ENCODE measurements at places on chromosomes 1 and 21. TPM values are rescaled to one million over a fixed set of nuclear protein-coding genes. Genes with fewer than 3 reads are reported as not detected.

RGS8 gene
- polyA plus RNA-seq, result 0.04 TPM

- no peak for DNase-seq
Observed at GRCh38 chr1:86852782-86853408, 61.0 kb downstream of the SELENOF start.

- peak; percentile 61 for DNase-seq
Observed at GRCh38 chr1:233033361-233033760, 83.0 kb downstream of the NTPCR start.

S100A2 gene
- 2.0 TPM for polyA plus RNA-seq

- no peak for DNase-seq
Observed at GRCh38 chr1:205983925-205984725, 19.1 kb downstream of the RAB7B start.

- peak; percentile 17 for DNase-seq
Observed at GRCh38 chr1:43530483-43531106, at the start of gene PTPRF. Gene PTPRF (plus strand): TSS chr1:43530883. CDS start chr1:43545076, 14,193 bp downstream.

SF3B4 gene
- 32.3 TPM for polyA plus RNA-seq

DNA sequence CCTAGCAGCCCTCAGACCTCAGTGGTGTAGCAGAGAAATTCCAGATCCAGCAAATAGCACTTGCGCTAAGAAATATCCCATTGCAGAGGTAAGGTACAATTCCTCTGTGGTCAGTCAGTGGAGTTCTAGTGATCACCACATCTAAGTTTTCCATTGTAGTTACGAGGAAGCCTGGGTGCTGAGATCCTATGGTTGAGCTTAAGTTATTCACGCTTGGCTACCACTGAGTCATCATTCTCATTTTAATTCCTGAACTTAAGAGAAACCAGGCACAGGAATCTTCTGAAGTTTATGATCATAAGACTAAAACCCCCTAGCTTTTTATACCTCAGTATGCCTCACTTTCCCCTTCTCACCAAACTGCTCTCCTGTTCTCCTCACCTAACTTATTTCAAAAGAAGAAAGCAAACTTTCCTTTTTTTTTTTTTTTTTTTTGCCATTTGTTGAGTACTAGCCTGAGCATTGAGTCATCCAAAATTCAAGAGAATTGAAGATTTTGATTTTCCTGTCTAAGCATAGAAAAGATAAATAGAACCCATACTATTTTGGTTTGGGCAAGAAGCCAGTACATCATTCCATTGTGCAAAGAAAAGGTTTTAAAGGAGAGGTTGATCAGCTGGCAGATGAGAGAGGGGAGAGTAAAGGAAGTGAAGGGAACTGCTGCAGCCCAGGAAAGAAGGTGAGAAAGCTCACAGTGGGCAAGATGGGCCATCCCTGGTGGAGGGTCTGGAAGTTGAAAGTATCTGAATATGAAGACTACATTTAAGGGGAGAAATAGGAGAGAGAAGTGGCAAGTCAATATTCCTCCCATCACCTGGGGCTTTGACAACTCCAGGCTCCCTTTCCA, 39.9 kb downstream of the SERBP1 start:
- DNase-seq, result no peak

DNA sequence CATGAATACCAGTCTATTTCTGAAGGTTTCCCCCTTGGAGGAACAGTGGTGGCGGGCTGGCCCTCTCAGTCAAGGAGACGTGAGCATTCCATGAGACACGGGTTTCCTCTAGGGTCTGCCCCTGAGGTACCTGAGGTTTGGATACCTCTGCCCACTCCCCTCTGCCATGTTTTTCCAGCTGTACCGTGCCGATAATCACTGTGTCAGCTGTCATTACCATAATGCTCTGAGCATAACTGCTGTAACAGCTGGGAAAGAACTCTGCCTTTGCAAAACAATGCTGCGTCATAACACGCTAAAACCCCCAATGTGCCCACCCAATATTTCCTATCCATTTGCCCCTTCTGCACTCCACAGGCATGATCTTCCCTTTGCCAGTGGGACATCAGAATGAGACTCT, 425.1 kb downstream of the KIF26B start:
- DNase-seq, result no peak

DNA sequence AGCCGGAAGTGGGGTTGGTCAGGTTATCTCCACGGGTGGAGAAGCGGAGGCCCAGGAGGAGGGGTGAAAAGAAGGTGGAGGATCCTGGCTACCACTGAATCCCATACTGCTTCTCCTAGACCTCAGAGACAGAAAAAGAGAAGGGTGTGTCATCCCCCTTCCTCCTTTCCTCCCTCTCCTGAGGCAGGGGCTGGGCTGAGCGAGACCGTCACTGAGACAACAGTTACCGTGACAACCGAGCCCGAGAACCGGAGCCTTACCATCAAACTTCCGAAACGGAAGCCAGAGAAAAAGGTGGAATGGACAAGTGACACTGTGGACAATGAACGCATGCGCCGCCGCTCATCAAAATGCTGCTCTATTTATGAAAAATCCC, 42.1 kb upstream of the NBPF3 start:
- no peak for DNase-seq

- peak; percentile 91 for DNase-seq
Observed at GRCh38 chr1:20792196-20792595, 5.1 kb upstream of the HP1BP3 start.

DNA sequence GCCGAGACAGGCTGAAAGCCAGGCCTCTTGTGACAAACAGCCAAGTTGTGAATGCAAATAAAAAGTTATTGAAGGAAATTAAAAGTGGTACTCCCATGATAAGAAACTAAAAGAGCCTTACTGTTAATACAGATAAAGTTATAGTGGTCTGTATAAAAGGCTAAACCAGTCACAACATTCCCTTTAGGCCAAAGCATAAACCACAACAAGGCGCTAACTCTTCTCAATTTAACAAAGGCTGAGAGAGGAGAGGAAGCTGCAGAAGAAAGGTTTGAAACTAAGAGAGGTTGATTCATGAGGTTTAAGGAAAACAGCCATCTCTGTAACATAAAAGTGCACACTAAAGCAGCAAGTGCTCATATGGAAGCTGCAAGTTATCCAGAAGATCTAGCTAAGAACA, 10.7 kb downstream of the C1orf105 start:
- no peak for DNase-seq

DNA sequence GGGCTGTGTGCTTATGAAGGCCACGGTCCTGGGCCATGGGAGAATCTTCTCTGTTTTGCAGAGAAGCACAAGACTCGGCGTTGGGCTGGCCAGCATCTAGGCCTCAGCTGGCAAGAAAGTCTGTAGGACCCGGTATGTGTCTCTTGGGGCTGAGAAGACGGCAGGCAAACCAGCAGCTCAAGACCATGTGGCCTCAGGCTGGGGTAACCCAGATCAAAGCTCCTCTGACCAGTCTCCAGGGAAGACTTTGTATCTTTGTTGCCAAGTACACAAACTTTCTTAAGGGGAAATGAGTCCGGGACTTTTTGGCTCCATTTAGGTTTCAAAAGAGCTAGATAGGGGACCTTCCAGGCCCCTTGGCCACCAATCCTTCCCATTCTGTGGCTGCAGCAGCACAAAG, 60.1 kb downstream of the PTP4A2 start:
- DNase-seq, result no peak

DNA sequence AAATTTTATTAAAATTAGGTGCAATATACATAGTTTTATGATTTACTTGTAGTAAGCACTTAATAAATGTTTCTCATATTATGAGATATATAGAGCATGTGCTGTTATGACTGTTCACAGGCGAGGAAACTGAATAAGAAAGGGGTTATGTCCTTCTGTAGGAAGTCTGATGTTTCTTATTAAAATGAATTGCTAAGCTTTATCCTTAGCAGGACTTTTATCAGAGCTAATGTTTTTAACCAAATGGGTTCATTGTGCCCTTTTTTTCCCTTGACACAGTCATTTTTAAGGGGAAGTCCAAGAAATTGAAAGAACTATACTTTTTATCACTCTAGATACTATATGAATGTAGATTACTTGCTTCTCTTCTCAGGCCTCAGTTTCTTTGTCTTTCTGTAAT, 285.2 kb downstream of the PTPRC start:
- no peak for DNase-seq

VANGL1 gene
- polyA plus RNA-seq, result 5.9 TPM

TFF3 gene
- polyA plus RNA-seq, result 1.7 TPM

DNA sequence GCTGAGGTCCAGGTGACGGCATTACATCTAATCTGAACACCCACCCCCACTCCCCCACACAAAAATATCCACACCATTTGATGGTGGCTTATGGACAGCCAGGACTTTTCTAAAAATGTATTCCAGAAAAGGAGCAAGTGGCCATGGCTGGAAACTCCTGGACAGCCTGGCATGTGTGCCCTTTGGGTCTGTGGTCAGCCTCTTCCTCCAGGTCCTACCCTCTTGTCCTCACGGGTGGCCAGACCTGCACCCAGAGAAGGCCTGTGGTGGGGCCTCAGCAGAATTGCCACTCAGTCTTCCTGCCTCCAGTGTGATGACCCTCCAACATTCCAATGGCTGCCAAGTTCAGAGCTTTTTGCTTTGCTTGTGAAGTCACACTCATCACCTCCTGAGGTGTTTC, 600.6 kb downstream of the AJAP1 start:
- DNase-seq, result no peak

DNA sequence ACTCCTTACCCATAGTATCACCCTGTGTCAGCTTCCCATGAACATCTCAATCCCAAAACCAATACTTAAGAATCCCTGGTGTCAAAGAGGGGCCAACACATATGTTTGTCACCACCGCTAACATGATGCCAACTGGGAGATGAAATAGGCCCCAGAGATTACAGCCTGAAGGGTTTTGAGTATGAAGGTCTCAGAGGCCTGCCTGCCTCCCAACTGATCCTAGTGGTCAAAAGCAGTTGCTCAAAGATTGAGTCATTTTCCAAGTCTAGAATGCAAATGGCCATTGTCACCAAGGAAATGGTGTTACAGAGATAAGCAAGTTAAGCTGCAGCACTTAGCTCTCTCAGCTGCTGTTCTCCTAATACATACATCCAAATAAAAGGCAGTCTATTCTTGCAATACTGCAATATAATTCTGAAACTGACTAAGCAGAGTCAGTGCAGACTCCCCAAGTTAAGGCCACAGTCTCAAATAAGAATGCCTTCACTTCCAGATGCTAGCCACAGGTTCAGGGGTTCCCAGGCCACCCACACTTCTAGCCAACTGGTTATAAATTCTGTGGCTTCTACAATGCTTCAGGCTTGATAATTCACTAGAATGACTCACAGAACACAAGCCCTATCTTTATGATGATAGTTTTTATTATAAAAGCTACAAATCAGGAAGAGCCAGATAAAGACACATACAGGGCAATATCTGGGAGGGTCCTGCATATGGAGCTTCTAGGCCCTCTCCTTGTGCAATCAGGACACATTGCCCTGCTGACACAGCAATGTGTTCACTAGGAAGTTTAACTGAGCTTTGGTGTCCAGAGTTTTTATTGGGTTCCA, 18.7 kb downstream of the DUSP10 start:
- no peak for DNase-seq

GRCh38 chr1:213513006-213513405, 462.0 kb downstream of the RPS6KC1 start:
- no peak for DNase-seq

- DNase-seq, result no peak
Observed at GRCh38 chr1:182054698-182055326, 6.7 kb downstream of the ZNF648 start.

GRCh38 chr1:60436186-60436585, 362.6 kb upstream of the C1orf87 start:
- DNase-seq, result no peak

- no peak for DNase-seq
Observed at GRCh38 chr1:157993147-157993917, at the start of gene KIRREL1. Gene KIRREL1 (plus strand): TSS chr1:157993645. CDS start chr1:157993677, 32 bp downstream.

CCDC17 gene
- 1.4 TPM for polyA plus RNA-seq

COL8A2 gene
- polyA plus RNA-seq, result 8.9 TPM

Measured in forelimb muscle (tissue), 1 donor.